Astrocyte (in vitro differentiated cells and primary cell): ENCODE measurements at places on chromosomes 3 and 15. TPM values are rescaled to one million over a fixed set of nuclear protein-coding genes. Genes with fewer than 3 reads are reported as not detected.

The TMEM40 gene
- total RNA-seq = 1.3 and 2.0 TPM in 2 replicates

The GATM gene
- total RNA-seq = 5.1 and 5.4 TPM in 2 replicates

The CPLX3 gene
- not detected in 2 replicates for total RNA-seq

The GOLGA8Q gene
- 0.54 and 0.84 TPM in 2 replicates for total RNA-seq

The SEMA3F gene
- 5.1 and 6.6 TPM in 2 replicates for total RNA-seq

The UNC45A gene
- total RNA-seq = 56.2 and 56.6 TPM in 2 replicates

The RTP3 gene
- total RNA-seq = not detected in 2 replicates

The RYR3 gene
- total RNA-seq = 0.91 and 1.5 TPM in 2 replicates

The NMB gene
- total RNA-seq = 6.1 and 6.4 TPM in 2 replicates

The KCNH8 gene
- 0.10 and 0.45 TPM in 2 replicates for total RNA-seq

The TLR9 gene
- total RNA-seq = 0.25 and 0.36 TPM in 2 replicates

The CAV3 gene
- total RNA-seq = not detected in 2 replicates

The PPP1R14D gene
- not detected in 2 replicates for total RNA-seq

The TRH gene
- total RNA-seq = 0.14 TPM in 1 of 2 replicates, not detected in the other

The GOLGA8J gene
- 0.67 TPM in 1 of 2 replicates, not detected in the other for total RNA-seq

The THAP10 gene
- total RNA-seq = 1.6 TPM in 2 replicates

The DPPA4 gene
- 81.5 and 83.0 TPM in 2 replicates for total RNA-seq

The TICRR gene
- total RNA-seq = 2.8 and 2.9 TPM in 2 replicates

The TRPC1 gene
- 15.7 and 19.2 TPM in 2 replicates for total RNA-seq

The GLT8D1 gene
- 78.2 and 95.5 TPM in 2 replicates for total RNA-seq
